ENCODE measurements at places on chromosomes 6 and 20.
A peak's percentile ranks its signal among the peaks of the same experiment; 100 is the strongest.

DNA sequence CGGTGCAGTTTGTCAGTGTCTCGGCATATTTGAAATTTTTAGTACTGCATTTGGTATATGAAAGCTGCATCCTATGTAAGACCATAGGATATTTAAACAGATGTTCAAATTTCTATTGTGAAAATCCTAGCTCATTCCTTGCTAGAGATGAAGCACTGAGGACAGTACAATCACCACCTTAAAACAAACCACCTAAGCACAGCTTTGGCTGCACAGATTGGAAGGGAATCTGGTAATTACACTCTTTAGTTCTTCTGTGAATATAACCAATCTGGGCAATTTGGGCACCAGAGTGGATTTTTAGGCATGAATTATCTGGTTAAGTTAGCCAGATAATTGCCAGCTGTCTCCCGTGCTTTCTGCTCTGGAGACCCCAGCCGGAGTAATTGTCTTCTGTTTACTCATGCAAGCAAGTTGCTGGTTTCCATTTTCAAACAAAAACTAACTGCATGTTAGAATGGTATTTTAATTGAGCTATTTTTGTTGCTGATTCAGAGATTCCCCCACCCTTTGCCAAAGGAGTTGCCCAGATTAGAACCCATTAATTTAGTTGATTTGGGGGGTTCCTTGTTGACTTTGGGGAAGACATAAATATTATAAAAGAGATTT lies 36.9 kb downstream of the E2F3 start:
- no peak for DNase-seq

GRCh38 chr20:63097336-63097831 lies 90.6 kb upstream of the BHLHE23 start:
- no peak for DNase-seq

DNA sequence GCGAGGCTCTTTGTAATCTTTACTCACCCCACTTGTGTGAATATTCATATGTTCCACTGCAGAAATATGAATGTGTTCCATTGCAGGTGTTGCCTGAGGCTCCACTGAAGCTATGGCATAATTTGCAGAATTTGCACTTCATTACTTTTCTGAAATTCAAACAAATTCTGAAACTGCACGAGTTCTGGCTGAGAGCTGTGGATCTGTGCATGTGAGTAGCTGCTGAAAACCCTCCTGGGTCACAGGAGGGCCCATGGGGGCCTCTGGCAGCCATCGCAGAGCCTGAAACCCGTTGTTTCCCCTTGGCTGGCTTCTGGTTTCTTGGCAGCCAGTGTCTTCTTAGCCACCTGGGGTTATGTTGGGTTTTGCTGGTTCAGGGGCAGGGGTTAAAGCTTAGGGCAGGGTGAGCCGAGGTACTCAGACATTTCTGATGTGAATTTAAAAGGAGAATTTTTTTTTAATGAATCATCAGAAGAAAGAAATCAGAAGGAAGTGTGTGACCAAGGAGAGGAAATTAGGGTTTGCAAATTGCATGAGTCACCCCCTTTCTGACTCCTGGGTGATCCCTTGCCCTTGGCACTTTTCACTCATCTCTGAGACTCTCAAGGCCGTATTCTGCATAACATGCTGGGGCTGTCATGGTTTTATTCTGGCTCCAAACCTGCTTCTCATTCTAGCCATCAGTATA lies 40.6 kb downstream of the TOX2 start:
- no peak for DNase-seq

GRCh38 chr20:56764671-56765070 lies 135.6 kb downstream of the TFAP2C start:
- no peak for DNase-seq

DNA sequence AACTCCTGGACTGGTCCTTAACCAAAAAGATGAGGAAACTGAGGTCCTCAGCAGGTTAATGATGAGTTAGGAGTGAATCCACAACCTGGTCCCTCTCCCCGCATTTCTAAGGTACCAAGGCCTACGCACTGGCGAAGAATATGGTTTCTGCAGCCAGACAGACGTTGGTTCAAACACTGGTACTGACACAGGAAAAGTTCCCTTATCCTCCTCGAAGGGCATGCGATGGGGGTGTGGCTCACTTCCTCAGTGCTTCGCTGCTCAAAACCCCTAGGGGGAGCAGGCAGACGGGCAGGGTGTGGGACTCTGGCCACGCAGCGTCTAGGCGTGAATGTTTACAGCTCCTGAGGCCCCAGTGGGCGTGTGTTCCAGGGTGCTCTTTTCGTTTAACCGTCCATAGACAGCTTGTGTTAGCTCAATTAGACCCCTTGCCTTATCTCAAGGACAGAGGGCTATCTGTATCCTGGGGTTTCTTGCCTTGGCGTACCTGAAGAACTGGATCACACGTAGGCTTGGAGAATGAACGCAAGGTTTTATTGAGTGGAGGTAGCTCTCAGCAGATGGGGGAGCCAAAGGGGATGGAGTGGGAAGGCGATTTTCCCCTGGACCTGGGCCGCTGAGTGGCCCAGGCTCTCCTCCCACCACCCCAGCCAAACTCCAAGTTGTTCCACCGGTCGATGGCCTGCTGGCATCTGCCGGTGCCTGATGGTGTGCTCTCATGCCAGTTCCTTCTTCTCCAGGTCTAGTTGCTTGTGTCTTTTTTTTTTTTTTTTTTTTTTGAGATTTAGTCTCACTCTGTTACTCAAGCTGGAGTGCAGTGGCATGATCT lies 31.8 kb upstream of the PTPN1 start:
- DNase-seq = peak; percentile 66

GRCh38 chr6:5055118-5055517 lies 30.0 kb upstream of the PPP1R3G start:
- no peak for DNase-seq

DNA sequence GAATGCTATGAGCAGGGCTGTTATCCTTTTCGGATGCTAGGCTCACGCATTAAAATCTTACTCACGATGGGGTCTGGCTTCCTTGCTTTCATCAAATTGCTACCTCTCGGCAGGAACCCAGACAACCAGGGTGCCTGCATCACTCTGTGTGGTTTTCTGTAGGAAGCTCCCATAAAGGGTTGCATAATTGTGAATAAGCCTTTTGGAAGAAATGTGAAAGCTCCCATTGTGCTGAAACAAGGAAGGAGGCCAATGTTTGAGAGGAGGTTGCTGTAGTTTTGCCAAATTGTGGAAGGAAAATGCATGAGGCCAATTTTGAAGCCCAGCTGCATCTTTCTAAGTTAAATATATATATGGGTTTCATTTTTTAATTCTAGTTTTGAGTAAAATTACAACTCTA lies 615.5 kb downstream of the C6orf118 start:
- no peak for DNase-seq

DNA sequence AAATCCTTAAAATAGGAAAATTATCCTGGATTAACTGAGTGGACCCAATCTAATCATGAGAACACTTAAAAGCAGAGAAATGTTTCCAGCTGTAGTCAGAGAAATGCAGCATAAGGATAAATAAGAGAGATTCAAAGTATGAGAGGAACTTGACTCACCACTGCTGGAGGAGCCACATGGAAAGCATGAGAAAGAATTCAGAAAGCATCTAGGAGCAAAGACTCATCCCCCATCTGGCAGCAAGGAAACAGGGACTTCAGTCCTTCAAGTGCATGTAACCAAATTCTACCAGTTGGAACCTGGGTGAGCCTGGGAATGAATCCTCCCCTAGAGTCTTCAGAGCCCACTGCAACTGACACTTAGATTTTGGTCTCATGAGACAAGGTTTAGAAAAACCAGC lies 33.7 kb downstream of the RNF146 start:
- DNase-seq = no peak

GRCh38 chr6:7742223-7742785 lies 16.4 kb downstream of the BMP6 start:
- no peak for DNase-seq

- DNase-seq = no peak
These were observed 518.6 kb downstream of the PKHD1 start for GRCh38 chr6:51568771-51569170.

- no peak for DNase-seq
These were observed 28.4 kb downstream of the VAPB start for GRCh38 chr20:58417438-58417837.

GRCh38 chr20:41552295-41553068 lies 65.7 kb downstream of the CHD6 start:
- no peak for DNase-seq

DNA sequence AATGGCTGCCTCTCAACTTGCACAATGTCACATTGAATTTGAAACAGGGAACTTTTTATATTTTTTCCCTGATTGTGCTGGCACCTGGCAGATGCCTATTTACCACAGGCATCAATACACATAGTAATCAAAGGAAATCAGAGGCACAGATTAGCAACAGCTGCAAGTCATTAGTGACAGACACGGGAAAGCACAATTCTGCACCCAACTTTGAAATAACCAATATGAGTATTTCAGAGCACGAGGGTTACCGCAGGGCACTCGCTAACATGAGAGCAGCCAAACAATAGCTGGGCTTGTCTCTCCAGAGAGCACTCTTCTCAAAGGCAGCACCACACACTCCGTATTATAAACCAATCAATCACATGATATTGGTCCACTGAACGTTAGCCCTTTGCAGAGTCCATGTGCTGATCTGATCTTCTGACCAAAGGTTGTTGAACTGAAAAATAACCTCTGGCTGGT lies 149.5 kb downstream of the RNF144B start:
- no peak for DNase-seq

DNA sequence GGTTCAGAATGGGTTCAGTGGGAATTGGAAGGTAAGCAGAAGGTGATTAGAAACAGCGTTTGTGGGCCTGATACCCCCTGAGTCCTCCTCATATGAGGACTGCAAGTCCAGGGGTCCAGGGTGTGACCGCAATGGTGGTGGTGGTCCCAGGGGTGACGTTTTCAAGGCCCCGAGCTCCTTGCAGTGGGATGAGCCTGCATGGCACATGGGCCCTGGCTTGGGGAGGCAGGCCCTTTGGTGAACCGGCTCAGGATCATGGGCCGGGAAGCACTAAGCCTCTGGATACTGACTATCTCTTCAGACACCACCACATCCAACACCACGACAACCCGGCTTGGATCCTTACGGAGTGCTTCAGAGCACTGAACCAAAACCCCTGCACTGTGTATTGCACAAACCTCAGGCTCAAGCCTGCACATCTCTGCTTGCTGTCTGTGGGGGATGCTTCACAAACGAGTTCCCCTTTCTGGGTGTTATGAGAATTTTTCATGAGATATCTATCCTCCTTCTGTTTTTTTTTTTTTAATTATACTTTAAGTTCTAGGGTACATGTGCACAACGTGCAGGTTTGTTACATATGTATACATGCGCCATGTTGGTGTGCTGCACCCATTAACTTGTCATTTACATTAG lies 67.9 kb downstream of the STK35 start:
- no peak for DNase-seq

- DNase-seq = no peak
These were observed 72.1 kb downstream of the KHDC1L start for GRCh38 chr6:73152966-73153757.

- no peak for DNase-seq
These were observed 8.9 kb upstream of the COL20A1 start for GRCh38 chr20:63284083-63284440.
